NCI-H2107 (cell line): ENCODE measurements at places on chromosomes 3 and 15.

DNA sequence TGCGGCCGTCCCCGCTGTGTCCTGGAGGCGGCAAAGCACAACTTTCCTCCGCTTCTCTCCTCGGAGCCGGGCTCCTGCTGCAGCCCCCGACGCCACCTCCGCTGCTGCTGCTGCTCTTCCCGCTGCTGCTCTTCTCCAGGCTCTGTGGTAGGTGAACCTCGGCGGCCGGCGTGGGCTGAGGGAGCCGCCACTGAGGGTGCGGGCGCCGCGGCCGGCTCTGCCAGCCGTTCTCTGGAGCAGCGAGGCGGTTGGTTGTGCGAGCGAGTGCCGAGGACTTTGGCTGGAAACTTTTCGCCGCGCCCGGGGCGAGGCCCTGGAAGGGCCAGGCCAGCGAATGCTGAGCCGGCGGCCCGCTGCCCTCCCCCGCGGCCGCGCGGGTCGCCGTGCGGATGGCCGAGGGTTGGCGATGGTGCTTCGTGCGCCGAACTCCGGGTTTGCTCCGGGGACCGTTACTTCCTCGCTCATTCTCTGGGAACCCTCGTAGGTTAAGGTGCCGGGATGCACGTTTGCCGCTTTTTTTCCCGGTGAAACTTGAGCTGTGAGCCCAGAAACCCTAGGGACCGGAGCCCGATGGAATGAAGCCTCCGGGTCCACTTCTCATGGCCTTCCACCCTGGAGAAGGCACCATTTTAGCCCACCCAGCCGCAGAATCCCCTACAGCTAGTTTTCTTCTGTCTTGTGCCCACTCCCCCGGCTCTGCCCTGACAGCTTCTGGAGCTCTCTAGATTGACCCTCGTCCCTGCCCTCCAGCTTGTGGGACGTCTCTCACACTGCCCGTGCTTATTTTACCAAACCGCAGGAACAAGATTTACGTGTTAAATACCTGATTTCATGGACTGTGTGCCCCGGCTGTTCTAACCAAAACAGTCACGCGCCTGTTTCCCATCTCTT lies 660 bp downstream of the NECTIN3 start:
- no peak for DNase-seq

DNA sequence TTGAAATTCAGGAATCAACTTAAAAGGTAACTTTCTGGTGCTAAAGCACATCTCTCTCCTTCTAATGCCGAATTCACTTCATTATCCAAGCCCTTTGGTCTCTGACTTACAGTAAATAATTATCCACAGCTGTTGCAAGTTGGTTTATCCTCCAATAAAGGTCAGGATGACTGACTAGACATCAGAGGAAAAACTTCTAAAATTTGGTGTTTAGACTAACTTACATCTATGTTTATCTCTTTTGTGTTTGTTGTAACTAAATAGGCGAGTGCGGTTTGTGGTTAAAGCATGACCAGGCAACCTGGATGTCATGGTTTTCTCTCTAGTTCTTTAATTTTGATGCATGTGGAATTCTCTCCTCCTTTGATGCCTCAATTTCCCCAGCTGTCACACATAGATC lies 237.4 kb upstream of the LRTM1 start:
- DNase-seq, result no peak

GRCh38 chr3:49158103-49158709 lies 7.9 kb downstream of the CCDC71 start:
- DNase-seq, result no peak

DNA sequence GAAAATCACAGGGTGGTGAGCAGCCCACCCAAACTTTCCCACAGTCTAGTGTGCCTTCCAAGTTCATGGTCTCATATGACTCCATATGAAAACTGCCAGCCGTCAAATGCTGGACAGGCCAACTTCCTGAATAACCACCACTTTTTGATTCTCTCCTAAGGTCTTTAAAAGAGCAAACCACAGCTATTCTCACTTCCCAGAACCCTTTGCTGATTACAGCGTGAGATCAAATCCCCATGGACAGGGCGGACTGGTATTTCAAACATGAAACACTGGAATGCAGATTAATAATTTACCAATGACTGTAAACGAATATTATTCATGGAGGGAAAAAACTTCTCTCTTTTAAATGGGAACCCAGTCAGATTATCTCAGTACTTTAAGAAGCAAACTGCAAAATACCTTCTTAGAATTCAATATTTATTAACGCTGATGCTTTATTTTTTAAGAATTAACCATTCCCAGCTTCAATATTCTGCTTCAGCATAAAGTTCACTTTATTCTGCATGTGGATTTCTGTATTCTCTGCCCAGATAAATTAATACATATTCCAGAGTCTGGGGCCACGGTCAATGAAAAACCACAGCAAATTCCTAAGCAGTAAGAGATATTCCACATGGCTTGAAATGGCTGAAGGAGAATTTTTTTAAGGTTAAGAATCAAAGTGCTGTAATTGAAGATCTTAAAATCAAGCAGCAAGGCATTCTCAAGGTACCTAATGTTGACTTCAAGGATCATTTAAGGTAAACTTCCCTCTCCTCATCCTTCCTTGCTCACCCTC lies 42.9 kb downstream of the MYO1E start:
- no peak for DNase-seq

DNA sequence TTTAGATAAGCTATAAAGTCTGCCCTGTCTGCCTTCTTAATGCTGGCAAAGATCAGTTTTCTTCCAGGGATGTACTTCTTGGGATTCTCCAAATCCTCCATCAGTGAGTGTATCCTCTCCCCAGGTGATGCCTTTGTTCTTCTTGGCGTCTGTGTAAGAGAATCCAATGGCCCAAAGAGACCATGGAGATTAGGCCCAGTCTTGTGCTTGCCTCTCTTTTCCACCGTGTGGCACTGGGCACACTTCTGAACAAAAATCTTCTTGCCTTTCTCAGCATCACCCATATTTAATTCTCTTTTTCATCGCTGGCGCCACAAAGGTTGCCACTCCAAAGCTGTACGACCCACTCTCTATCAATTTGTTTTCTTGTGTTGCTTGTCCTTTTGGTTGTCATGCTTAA lies 32.2 kb upstream of the TAMM41 start:
- no peak for DNase-seq

DNA sequence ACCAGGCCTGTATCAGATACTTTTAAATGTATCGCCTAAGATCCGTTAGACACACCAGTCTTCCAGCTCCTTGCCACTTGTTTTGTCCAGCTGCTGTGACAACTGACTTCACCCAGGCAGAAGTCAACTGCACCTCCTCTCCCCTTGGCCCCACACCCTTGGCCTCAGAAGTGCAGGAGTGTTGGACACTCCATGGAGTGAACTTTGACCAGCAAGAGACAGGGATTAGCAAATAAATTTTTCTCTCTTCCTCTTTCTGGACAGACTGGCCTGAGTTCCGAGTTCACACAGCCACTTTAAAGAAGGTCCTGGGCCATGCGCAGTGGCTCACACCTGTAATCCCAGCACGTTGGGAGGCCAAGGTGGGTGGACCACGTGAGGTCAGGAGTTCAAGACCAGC lies 2.9 kb upstream of the CLN6 start:
- DNase-seq, result no peak
